ENCODE measurements at places on chromosomes 11 and 22.

DNA sequence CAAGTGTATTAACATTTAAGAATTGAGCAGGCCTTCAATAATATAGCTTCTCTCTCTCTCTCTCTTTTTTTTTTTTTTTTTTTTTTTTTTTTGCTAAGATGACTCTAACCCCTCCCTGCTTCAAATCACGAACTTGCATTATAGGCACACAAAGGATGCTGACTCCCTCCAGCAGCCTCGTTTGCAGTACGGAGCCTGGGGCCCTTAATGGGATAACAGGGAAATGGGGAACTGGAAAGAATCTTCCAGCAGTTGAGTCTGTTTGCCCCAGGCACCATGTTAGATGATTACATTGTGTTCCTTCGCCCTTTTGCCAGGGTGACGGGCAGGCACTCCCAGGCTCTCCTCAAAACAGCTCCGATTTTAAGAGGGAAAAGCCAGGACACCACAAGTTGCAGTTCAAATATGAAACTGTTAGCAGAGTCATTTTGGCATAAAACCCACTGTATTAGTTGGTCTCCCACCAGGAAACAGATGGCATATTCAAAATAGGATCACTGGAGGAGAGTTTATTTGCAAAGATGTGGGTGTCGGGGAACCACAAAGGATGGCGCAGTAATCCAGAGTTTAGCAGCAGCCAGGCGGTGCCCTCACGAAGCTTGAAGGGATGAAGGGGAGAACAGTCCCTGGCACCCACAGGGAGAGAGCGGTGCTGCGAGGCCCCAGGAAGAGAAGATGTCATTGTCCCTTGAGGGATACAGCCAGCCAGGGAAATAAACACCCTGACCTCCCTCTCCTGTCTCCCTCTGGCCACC, 26.5 kb upstream of the TREH start:
- no peak for DNase-seq

GRCh38 chr11:27159335-27159679, 118.7 kb downstream of the BBOX1 start:
- no peak for DNase-seq

DNA sequence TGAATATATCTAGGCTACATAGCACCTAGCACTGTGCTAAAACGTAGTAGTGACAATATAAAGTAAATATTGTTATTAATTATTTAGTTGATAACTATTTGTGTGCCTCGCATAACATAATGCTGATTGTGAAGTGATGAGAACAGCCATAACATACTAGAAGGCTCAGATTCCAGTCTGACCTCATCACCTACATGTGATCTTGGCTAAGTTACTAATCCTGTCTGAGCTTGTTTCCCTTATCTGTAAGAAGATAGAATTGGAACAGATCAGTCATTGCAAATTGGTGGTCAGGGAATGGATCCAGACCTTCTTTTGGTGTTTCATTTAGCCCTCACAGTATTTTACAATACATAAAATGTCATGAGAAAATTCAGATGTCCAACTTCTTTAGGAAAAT, 103.4 kb upstream of the SEZ6L start:
- no peak for DNase-seq

DNA sequence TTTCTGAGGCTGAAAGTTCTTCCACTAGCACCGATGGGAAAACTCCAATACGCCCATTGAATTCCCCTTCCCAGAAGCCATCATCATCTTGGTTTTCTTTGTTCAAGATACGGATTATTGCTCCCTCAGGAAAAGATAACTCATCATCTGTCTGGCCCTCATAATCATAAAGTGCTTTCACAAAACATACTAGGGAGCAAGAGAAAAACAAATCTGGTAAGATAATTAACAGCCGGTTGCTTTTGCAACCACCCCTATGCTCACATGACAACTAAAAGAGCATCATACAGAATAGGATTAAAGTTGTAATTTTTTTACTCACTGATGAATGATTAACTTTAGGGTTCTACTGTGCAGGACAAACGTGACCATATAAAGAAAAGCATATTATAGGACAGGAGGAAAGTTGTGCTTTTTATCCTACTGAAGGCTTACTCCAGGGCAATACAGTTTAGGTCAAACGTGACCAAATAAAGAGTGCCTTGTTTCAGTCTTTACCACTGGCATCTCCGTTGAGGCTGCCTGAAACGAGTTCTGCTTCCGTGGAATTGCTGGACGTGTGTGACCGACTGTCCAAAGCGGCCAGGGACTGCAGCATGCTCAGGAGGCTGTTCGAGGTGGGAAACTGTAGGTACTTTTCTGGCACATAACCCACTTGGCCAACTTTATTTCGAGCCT, 28.6 kb downstream of the ATG16L2 start:
- peak; percentile 16 for DNase-seq

DNA sequence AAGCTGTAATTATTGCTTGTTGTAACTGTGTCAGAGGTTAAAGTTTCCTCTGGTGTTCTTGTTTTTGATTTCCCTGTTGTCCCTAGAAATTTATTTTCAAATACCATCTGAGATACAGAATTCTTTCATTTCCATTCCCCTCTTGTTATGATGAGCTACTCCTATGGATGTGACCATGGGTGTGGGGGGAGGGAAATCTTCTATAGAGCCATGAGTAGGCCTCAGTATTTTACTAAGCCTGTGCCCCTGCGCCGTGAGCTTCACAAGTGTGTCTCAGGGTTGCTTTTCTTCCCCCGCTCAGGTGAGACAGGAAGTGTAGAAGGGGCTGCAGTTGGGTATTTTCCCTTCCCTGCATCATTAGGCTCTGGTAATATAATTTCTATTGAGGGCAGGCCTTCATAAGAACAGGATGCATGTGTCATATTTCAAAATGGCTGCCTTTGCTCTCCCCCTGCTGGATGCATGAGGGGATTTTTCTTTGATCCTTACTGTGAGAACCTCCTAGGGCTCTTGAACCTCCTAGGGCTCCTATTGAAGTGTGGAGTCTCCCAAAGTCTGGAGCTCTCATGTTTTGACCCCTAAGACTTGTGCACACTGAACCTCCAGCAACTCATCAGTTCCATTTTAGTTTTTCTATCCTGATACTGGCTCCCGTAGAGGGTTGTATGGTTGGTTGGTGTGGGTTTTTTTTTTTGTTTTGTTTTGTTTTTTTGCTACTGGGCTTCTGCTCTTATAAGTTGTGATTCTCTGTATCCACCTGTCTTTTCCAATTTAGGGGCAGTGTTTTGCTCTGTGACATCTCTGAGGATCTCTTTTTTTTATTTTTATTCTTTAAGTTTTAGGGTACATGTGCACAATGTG, 658.2 kb downstream of the NTM start:
- DNase-seq, result no peak

DNA sequence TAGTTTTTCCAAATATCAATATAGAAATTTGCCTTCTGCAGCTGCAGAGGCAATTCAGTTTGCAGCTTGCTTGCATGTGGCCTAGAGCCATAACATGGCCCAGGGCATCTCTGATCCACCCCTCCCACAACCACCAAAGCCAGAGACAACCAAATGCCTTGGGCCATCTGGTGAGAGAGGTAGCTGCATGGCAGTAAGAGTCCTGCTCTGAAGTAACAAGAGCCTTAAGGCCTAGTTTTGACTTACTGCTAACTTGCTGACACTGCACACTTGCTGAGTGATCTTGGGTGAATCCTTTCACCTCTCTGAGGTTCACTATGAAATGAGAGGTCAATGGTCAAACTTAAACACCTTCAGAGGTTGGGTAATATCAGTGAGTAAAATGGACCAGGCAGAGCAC, 4.9 kb upstream of the SPECC1L start:
- DNase-seq, result no peak

GRCh38 chr11:723120-723883, 17.3 kb downstream of the EPS8L2 start:
- peak; percentile 17 for DNase-seq

DNA sequence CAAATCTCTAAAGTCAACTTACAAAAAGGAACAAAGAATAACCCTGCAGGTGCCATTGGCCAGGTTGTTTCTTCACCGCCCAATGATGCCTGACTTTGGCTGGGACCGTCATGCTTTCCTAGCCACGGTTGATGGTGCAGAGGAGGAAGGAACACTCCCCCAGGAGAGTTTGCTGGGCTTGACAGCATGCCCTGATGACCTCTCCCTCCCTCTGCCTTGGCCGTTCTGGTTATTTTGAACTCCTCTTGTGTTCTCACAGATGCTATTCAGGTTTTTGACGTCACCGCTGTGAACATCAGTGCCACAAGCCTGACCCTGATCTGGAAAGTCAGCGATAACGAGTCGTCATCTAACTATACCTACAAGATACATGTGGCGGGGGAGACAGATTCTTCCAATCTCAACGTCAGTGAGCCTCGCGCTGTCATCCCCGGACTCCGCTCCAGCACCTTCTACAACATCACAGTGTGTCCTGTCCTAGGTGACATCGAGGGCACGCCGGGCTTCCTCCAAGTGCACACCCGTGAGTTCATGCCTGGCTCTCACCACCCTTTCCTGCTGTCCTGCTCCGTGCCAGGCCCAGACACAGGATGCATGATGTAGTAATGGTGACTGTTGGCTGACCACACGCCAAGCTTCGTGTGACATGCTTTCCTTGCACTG, 89.0 kb upstream of the OR4B1 start:
- DNase-seq, result no peak

DNA sequence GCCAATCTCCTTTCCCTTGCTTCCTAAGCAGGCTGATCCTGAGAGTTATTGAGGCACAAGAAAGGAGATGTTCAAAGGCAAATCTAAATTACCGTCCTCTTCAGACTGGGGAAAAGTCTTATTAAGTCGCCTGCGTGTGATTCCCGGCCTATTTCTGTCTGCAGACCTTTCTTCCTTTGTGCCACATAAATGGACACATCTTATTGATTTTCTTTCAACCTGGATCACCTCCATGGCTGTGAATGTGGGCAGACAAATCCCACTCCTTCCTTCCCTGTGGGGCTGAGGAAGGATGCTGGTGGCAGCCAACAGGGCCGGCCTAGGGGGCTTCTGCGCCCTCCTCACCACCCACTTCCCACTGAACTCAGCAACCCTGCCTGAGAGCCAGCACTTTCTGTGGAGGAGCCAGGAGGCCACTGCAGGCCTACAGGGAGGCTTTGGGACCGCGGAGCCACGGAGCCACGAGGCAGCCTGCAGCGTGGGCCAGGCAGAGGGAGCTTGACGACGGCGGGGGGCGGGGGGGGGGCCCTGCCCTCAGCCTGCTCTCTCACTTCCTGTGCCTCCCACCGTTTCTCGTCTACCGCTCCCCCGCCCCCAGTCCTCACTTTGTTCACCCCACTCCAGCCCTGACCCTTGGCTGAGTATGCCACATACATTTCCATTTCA, 73.6 kb upstream of the LMO1 start:
- no peak for DNase-seq

DNA sequence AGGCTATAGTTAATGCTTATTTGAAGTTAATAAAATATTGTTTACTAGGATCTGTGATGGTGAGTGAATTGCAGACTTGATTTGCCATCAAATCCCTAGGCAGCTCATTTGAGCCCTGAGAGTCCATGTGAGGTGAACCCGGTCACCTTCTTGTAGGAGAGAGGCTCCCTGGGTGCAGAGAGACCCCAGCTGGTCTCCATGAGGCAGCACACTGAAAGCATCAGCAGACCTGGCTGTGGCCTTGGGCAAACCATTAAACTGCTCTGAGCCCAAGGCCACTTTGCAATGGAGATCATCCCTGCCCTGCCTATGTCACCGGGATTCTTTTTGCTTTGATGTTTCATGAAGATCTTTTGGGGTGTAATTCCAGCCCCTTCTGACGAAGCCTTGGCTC, 125.2 kb downstream of the MICAL2 start:
- DNase-seq, result no peak

- DNase-seq, result no peak
Measured at GRCh38 chr11:96238563-96239135, 104.3 kb downstream of the MAML2 start.

DNA sequence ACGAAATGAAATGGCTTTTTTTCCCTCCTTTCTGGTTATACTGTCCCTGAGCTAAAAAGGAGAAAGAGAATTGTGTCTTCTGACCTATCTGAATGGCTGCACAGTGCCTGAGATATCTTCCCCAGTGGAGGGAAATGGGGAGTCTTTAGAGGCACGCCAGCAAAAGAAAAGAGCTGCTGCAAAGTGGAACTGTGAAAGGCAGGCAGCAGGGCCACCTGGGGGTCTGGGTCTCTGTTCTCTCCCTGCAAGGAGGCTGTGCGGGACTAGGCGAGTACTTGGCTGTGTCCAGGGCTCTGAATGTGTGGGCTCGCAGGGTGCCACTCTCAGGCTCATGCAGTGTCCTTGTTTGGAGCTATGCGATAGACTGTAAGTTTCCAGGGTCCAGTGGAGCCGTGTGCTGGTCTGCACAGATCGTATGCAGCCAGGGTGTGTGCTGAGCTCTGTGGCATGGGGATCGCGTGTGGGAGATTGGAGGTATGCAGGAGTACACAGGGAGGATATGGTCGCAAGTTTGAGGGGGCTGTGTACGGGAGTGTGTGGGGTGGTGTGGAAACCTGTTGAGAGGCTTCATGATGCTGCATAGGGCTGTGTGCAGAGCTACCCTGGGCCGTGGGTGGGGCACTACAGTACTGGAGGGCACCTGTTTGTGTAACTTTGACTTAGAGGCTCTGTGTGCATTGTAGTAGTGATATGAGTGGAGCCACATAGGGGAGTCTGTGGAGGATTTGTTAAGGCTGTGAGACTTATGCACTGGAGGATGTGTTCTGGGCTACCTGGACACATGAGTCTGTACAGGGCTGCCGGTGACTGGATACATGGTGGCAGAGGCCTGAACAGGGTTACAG, 70.1 kb upstream of the OLFML1 start:
- DNase-seq, result no peak

- no peak for DNase-seq
Measured at GRCh38 chr11:44746894-44747293, 20.1 kb downstream of the TSPAN18 start.

GRCh38 chr11:69700278-69701140, 3.3 kb downstream of the FGF19 start:
- DNase-seq, result peak; percentile 48

DNA sequence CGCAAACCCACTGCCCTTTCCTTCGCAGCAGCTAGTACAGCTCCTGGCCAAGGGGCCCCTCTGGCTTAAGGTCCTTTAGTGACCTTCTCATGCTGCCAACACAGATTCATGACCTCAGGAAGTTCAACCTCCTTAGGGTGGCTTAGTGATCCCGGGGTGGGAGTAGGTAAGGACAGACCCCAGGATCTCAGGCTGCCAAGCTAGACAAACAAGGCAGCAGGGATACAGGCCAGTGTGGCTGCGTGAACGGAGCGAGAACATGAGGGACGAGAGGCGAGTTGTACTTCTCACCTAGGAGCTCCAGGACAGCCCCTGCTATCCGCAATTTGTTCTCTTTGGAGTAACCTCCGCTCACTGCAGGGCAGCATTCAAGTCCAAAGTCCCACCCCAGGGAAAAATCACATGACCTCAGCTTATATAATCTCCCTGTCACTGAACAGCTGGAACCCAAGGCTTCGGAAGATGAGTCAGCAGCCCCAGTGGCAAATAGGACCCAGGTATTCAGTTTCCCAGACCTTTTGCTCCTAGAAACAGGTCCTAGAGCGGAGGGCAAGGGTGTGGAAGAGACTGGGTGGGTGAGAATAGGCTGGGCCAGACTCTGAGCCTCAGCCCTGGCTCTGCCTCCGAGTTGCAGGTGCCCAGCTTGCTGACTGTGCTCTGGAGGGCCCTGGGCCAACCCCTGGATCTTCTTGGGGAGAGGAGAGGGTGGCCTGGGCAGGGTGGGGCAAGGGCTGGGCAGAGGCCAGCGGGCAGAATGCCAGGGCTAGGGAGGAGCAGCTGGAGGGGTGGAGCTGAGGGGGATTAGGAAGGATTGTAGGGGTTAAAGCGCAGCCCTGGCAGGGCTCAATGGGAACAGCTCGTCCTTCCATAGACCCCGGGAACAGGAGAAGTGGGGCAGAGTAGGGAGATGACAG, 13.1 kb downstream of the USP2 start:
- peak; percentile 24 for DNase-seq

- DNase-seq, result no peak
Measured at GRCh38 chr11:113133071-113133470, 171.9 kb downstream of the NCAM1 start.

- DNase-seq, result peak; percentile 41
Measured at GRCh38 chr22:46674367-46674781, 54.2 kb downstream of the GRAMD4 start.

All from skin of body (tissue), 3 donors.